ENCODE measurements at places on chromosomes 1 and 21.

GRCh38 chr1:204859861-204860267, 10.8 kb upstream of the NFASC start:
- no peak for DNase-seq

DNA sequence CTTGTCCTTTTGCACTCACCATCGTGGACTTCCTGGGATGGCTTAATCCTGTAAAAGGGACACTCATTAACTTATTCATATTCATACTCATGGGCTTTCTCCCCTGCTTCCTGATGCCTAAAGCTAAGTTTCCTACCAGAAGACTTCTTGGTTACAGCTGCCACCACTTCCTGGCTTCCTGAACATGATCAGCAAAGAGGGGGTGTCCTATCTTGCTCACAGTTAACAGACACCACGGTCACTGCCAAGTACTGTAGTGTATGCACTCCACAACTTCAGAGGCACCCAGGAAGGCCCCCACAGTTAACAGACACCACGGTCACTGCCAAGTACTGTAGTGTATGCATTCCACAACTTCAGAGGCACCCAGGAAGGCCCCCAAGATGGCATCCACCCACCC, 177.8 kb downstream of the SIPA1L2 start:
- no peak for DNase-seq

GRCh38 chr1:206419250-206419649, 51.0 kb upstream of the IKBKE start:
- DNase-seq = no peak

- DNase-seq = no peak
These were observed 14.3 kb upstream of the IFFO2 start for GRCh38 chr1:18970762-18971161.

- no peak for DNase-seq
These were observed 598.6 kb downstream of the AJAP1 start for GRCh38 chr1:5253036-5253435.

- no peak for DNase-seq
These were observed 22.1 kb upstream of the CLSTN1 start for GRCh38 chr1:9845914-9846313.

- no peak for DNase-seq
These were observed 2.0 kb downstream of the PRKCZ start for GRCh38 chr1:2052054-2052679.

DNA sequence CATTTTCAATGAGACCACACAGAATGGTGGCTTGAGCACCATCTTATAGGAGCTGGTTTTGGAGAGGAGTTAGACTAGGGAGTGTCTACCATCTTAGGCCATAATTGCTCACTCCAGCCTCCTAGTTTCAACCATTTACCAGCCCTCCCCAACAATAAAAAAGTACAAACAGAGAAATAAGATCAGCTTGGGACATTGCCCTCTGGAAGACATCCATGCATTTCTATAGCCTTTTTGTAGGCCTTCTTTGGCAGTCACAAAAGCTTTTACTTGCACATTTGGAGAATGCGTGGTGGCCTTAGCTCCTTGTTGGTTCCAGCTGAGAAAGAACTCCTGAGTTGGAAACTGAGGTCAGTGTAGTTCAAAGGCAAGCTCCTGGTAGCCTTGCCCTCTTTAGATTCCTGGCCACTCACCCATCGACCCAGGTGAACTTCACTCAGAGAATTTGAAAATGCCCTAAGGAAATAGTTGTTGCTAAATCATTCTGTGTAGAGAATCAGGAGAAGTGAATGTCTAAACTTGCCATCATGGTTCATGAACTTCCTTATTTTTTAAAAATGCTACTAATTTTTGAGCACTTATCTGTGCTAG, 301.7 kb upstream of the PROX1 start:
- no peak for DNase-seq

DNA sequence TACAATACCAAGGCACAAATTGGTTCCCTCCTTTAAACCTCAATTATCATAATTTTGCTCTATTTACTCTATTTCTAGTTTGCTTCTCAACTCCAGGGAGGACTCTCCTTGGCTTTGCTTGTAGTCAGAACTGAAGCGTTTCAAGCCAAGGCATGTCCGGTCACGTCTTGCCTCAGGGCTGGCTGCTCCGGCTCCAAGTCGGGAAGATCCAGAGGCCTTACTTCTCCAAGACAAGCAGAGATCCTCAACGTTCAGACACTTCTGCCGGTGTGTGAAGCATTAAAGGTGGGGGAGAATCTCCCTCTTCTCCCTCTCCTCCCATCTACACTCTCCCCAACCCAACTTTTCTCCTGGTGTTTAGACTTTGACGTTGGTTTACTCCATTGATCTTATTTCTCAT, 7.2 kb upstream of the HHAT start:
- no peak for DNase-seq

- peak; percentile 74 for DNase-seq
These were observed 9.1 kb downstream of the TLR5 start for GRCh38 chr1:223133824-223134435.

GRCh38 chr1:52192436-52192835, 50.5 kb downstream of the ZFYVE9 start:
- DNase-seq = no peak

DNA sequence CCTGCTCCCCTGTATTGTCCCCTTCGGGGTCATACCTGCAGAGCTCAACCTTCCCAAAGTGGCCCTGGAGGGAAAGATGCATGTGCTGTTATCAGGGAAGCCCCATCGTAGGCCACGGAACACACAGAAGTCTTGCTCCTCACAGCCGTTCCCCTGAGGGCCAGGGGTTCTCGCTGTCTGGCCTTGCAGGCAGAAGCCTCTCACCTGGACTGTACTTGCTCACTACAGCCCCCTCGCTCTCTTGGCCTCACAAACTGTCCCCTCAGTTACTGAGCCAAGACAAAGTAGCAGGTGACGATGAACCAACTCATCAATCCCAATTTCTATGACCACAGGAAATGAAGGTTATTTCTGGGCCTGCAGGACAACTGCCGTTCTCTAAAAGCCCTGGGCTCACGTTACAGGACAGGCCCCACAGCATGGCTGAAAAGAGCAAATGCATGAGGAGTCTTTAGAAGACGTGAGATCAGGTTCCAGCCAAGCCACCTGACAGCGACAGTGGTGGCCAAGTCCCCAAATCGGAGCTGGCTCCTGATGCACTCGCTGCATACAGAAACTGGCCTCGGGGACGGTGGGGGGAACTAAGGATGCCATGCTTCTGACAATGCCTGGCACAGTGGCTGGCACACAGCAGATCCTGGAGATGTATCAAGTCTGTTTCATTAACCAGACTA, 95.0 kb downstream of the RAVER2 start:
- no peak for DNase-seq
